Aorta (tissue), 5 donors: ENCODE measurements at places on chromosomes 11 and 22. TPM values are rescaled to one million over a fixed set of nuclear protein-coding genes. Genes with fewer than 3 reads are reported as not detected.
A peak's percentile ranks its signal among the peaks of the same experiment; 100 is the strongest.

GRCh38 chr11:66882561-66883015 lies 25.7 kb downstream of the LRFN4 start:
- no peaks in the 10 kb centered on the region for H3K27me3 ChIP-seq
- no peak overlapping the region for H3K4me3 ChIP-seq
- H3K36me3 ChIP-seq = no peaks in the 10 kb centered on the region
- DNase-seq = no peak

- no peak overlapping the region for H3K27ac ChIP-seq
- no peaks in the 10 kb centered on the region for H3K36me3 ChIP-seq
- no peak for DNase-seq
- no peaks in the 10 kb centered on the region for H3K27me3 ChIP-seq
These were observed 5.3 kb upstream of the EFCAB6 start for GRCh38 chr22:43817402-43817801.

- H3K27ac ChIP-seq = no peak overlapping the region
- no peak overlapping the region for H3K4me3 ChIP-seq
- no peaks in the 10 kb centered on the region for H3K36me3 ChIP-seq
- no peaks in the 10 kb centered on the region for H3K4me1 ChIP-seq
- no peaks in the 10 kb centered on the region for H3K27me3 ChIP-seq
These were observed 2.8 kb upstream of the BCO2 start for GRCh38 chr11:112172362-112172994.

DNA sequence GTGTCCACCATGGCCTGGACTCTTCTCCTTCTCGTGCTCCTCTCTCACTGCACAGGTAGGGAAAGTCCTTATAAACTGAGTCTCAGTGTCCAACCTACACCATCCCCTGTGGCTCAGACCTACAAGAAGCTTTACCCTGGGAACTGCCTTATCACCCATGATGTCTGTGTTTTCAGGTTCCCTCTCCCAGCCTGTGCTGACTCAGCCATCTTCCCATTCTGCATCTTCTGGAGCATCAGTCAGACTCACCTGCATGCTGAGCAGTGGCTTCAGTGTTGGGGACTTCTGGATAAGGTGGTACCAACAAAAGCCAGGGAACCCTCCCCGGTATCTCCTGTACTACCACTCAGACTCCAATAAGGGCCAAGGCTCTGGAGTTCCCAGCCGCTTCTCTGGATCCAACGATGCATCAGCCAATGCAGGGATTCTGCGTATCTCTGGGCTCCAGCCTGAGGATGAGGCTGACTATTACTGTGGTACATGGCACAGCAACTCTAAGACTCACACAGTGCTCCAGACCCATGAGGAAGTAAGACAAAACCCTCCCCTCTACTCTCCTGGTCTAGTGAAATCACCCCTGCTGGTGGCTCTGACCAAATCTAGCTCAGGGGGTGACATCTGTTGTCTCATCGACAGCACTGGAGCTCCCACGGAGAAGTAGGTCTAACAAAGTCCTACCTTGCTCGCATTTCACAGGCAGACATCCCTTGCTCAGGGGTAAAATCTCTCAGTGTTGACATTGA lies 74.3 kb downstream of the VPREB1 start:
- no peaks in the 10 kb centered on the region for H3K4me1 ChIP-seq
- DNase-seq = no peak
- H3K27me3 ChIP-seq = no peaks in the 10 kb centered on the region
- H3K4me3 ChIP-seq = no peak overlapping the region

- no peak for DNase-seq
- peak overlapping the region; percentile 87 for H3K27ac ChIP-seq
- no peaks in the 10 kb centered on the region for H3K36me3 ChIP-seq
- peaks cover 10% of the 10 kb centered on the region for H3K4me1 ChIP-seq
- H3K27me3 ChIP-seq = no peaks in the 10 kb centered on the region
These were observed 124.0 kb downstream of the ME3 start for GRCh38 chr11:86548271-86548917.

DNA sequence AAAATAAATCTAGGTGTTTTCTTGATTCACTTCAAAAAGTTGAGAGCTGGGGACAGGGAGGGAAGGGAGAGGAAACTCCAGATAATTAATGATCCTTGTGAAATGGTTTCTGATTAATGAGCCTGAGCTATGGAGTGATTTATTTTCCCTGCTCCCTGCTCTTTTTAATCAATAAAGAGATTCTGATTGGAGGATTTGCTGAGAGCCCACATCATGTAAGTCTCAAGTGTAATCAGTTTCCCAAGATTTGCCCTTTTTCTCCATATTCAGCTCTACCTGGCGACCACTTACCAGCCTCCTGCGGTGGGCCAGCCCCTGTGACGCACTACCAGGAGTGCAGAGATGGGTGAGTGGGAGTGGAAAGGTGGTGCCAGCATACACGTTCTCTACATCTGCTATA lies 114.0 kb downstream of the NAV2 start:
- H3K36me3 ChIP-seq = no peaks in the 10 kb centered on the region
- no peak overlapping the region for H3K4me3 ChIP-seq
- no peaks in the 10 kb centered on the region for H3K27me3 ChIP-seq

- DNase-seq = no peak
- no peak overlapping the region for H3K27ac ChIP-seq
- no peaks in the 10 kb centered on the region for H3K27me3 ChIP-seq
- H3K36me3 ChIP-seq = no peaks in the 10 kb centered on the region
- H3K4me3 ChIP-seq = no peak overlapping the region
- no peaks in the 10 kb centered on the region for H3K4me1 ChIP-seq
These were observed 36.6 kb upstream of the PCF11 start for GRCh38 chr11:83120327-83120726.

OR51B4 gene
- not detected for total RNA-seq

PRG3 gene
- total RNA-seq = not detected

OR51I1 gene
- total RNA-seq = 0.49 TPM

MS4A3 gene
- not detected for total RNA-seq
